ENCODE measurements at places on chromosomes 6 and 20.

DNA sequence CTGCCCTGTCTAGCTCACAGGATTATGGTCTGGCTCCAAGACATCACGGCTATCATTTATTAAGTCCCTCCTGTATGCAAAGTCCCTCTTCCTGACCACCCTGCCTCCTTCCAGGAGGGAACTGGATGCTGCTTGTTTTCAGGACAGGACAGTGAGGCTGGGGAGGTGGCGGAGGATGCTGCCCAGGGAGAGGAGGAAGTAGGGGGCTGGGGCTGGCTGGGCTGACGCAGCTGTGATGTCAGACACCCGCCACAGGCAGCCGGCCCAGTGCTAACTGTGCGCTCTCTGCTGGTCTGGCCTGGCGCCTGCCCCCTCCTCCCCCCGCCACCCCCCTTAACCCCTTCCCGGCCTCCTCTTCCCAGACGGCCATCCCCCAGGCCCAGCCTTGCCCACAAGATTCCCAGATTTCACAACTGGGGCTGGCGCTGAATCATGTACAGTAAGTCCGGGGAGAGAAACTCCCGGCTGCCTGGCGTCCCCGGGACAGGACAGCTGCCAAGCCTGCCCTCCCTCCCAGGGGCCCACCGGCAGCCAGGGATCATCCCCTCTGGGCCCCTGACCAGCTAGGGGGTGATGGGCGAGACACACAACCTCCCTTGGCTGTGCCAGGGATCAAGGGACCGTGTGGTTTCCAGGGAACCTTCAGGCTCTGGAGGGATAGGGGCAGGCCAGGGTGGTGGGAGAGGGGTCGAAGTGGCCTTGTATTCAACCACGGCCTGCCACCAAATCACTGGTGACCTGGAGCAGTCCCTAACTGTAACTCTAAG lies 118.1 kb downstream of the CEBPB start:
- no peak for DNase-seq

GRCh38 chr20:46893877-46894578 lies 615 bp upstream of the EYA2 start:
- DNase-seq, result no peak

- peak; percentile 40 for DNase-seq
These were observed 17.8 kb upstream of the TAGAP start for GRCh38 chr6:159062564-159062945.

DNA sequence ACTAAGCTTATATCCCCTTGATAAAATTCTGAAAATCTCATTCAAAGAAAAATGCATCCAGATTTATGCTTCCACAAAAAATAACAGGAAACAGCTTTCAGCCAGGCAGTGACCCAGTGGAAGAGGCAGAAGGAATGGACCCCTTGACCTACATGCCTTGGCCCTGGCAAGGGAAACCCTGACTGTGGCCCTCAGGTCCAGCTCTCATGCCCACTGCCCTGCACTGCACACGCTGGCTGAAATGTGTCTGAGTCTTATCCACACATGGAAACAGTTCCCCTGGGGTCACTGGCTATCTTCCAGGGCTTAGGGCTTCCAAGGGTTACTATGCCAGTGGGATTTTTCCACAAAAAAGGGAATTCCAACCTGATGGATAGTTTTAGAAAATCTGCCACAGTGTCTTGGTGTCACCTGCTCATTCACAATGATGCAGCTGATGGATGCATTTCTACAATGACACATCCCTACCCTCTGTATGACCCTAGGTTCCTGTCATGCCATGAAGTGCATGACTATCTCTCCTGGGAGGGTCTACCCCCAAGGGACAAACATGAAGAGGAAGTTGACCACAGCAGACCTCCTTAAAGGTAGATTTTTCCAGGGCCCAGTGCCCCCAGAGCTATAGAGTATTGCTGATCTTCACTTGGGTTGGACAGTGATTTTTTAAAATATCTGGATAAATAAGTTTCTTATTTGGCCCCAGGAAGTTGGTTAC lies 121.9 kb upstream of the CD93 start:
- no peak for DNase-seq

DNA sequence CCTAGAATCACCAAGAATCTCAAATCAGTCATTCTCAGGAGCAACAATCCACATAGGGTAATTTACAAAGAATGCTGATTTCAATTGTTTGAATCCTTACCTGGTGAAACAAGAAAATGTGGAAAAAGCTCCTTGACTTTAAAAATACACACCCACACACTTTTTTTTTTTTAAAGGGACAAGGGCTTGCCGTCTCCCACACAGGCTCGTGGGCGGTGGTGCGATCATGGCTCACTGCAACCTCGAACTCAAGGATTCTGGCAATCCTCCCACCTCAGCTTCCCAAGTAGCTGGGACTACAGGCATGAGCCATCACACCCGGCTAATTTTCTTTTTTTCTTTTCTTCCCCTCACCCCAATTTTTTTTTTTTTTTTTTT lies 30.7 kb downstream of the PARD6B start:
- DNase-seq, result no peak

GRCh38 chr20:32521780-32522525 lies 63.2 kb downstream of the NOL4L start:
- peak; percentile 48 for DNase-seq

GRCh38 chr6:117728626-117729025 lies 53.4 kb downstream of the NUS1 start:
- no peak for DNase-seq

- DNase-seq, result no peak
These were observed 133.8 kb upstream of the CST7 start for GRCh38 chr20:24815196-24815815.

- no peak for DNase-seq
These were observed 1369.1 kb downstream of the EPHA7 start for GRCh38 chr6:92050216-92050615.

- no peak for DNase-seq
These were observed 94.8 kb upstream of the PMEPA1 start for GRCh38 chr20:57804470-57805250.

DNA sequence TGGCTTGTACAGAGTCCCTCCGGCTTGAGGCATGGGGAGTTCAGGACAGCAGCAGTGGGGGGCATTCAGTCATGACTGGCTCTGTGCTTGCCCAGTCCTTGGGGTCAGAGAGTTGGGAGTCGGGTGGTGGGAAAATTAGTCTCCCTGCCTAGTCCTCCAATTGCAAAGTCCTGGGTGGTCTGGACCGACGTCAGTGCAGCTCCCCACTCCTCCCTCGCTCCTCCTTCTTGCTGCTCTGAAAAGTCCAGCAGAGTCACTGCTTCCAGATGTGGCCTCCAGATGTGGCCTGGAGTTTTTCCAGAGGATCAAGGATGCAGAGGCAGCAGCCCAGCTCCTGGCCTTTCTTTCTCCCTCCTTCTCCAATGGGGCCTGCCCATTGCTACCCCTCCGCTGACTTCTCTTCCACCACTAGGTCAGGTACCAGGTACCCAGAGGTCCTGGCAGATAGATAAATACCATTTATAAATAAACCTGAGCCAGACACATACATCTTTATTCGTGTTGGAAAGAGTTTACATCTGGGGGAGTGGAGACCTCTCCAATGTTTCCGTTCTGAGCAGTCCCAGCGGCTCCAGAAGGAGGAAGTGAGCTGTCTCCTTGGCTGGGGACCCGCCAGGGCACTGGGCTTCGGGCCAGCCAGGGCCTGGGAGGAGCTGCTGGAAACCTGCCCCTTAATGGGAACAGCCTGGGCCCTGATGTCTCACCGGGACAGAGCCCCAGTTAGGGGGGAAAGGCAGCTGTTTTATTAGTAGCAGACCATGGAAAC lies 49.0 kb upstream of the RNF24 start:
- DNase-seq, result no peak

DNA sequence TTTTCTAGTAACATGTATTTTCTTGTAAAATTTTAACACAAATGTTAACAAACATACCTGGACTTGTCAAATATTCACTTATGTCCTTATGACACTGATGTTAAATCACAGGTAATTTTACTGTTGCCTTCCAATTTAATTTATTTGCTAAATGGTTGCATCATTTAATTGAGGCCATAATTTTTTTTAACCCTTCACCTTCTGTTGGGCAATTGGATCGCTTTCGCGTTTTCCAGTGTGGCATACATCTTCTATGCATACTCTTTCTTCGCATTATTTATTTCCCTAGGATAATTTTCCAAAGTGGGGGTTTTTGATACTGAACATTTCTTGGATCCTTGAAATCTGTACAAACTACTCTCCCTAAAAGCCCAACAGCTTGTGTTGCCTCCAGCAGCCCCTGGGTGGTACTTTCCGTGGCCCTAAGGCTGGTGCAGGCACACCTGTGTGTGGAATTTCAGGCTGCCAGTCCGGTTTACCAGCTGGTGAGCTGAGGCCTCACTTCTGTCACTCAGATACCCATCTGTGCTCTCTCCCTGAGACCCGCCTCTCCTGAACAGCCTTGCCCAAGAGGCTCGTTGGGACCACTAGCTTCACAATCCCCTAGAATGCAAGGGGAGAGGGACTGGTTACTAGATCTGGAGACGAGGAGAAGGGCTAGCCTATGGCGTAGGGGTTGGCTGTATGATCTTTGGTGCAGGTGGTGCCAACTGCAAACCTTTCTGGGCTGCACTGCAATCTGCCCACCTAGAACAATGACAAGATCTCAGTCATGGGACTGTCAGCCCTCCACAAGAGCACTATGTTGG lies 11.2 kb upstream of the C20orf144 start:
- no peak for DNase-seq

DNA sequence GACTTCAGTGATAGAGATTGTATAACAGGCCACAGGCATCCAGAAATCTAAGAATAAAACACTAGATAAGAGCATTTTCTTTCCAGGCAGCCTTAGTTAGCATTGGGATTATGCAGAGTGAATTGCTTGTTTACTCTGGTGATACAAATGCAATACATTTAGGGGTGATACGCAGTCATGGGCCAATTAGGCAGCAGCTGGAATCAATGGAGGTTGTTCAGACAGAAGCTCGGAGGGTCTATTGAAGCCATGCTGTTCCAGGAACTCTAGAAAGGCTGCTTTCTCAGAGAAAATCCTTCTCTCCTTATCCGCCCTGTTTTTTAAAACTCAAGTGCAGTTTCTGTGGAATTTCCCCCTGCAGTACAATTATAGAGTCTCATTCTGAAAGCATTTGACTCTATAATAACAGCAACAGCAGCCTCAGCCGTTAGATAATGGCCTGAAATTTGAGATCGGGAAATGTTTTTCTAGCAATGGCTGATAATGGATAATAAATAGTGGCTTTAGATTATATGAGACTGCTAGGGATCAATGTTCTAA lies 364.3 kb upstream of the HS3ST5 start:
- no peak for DNase-seq

GRCh38 chr6:35311390-35312075 lies 13.9 kb downstream of the DEF6 start:
- DNase-seq, result no peak

DNA sequence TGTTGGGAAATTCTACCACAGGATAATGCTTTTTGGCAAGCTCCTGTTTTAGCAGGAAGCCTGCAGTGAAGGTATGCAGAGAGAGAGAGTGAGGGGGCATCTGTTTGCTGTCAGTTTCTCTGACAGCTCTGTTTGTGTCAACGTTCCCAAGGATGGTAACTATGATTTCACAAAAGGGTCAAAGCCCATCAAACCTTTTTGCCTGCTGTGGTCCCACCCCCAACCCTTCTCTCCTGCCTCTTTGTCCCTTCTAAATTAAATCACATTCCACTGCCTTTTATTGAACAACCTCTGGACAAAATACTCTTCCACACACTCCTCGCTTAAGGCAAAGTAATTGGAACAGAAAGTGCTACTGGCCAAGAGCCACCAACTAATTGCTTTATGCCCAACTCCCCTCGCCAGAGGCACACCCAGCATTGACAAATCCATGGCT lies 128.3 kb downstream of the TSHZ2 start:
- DNase-seq, result no peak

GRCh38 chr6:52577022-52577777 lies at the start of gene TRAM2:
TRAM2 (minus strand) TSS chr6:52577060; CDS start chr6:52576915, 145 bp downstream.
- DNase-seq, result peak; percentile 35

- DNase-seq, result no peak
These were observed 67.4 kb downstream of the IGF2R start for GRCh38 chr6:160036331-160036695.

DNA sequence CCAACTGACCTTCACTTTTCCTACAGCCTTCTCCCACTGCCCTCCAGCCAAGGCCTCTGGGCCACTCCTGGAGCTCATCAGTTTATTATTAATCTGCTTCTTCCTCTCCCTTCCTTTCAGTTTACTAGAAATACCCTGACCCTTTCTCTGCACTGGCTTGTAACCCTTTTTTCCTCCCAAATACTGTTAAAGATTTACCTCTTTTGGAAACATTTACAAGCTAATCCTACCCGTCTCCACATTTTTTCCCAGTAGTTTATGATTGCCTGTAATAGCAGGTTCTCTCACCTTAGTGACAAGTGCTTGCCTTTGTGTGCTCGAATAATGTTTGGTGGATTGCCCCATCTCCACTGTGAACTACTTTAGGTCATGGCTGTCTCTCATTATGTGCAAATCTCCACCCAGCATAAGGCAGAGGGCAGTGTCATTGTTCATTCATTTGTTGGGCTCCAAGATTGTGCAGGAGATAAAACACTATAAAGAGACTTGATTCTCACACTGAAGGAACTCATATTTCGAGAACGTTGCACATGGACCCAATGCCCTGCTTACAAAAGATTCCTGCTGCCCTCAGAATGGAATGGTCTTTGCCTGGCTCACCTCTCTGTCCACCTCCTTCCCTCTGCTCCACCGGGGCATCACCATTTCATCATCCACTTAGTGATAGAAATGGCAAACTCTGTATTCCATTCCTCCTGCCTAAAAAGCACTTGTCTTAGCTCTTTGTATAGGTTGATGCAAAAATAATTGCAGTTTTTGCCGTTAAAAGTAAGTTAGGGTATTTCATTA lies 491.1 kb downstream of the UTRN start:
- no peak for DNase-seq

GRCh38 chr6:65229825-65230224 lies 477.2 kb downstream of the EYS start:
- no peak for DNase-seq

- no peak for DNase-seq
These were observed 73.9 kb downstream of the PKIB start for GRCh38 chr6:122683989-122684651.

- DNase-seq, result peak; percentile 24
These were observed 25.8 kb upstream of the CCN6 start for GRCh38 chr6:112027942-112028674.

DNA sequence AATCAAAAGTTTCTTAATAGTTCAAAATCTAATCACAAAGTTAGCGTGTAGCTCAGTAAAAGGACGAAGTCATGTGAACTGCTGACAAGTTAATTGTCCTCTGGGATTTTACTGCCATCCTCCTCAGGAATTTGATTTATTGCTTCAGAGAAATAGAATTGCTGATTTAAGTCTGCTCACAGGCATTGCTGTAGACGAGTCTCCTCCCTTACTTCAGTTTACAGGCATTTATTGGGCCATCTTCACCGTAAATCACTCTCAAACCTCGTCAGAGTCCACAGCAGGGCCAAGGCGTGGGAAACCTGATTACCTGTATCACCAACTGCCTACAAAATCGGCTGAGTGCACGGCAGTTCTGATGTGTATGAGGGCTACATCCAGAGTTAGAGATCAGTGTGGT lies 119.1 kb upstream of the PDE10A start:
- DNase-seq, result no peak

DNA sequence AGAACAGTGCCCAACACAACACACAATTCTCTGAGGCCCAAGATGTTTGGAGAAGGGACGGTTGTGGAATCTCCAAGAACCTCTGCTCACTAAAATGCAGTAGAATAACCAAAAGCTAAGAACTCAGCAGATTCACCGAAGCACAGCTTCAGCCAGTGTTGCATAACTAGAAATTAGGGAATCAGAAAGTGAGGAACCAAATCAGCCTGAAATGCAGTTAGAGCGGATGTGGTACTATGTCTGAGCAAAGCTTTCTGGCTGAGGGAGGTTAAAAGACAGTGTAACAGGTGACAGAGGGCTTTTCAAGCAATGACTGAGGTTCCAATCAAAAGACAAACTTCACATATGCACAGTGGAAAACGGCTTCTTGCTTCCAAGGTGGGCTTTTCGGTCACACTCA lies 197.9 kb upstream of the KCNK16 start:
- no peak for DNase-seq

GRCh38 chr6:78538002-78538401 lies 329.3 kb upstream of the IRAK1BP1 start:
- no peak for DNase-seq
